ENCODE measurements at places on chromosomes 5 and 9.

DNA sequence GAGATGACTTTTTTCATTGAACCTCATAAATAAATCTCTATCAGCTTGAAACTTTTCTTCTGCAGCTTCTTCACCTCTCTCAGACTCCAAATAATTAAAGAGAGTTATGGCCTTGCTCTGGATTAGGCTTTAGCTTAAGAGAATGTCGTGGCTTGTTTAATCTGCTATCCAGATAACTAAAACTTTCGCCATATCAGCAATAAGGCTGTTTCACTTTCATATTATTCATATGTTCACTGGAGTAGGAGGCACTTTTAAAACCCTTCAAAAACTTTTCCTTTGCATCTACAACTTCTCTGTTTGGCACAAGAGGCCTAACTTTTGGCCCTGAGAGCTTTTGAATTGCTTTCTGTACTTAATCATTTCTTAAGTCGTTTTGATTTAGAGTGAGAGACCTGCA, 386.9 kb upstream of the FAM174A start:
- no peak for DNase-seq

- no peak for DNase-seq
Measured at GRCh38 chr5:171310819-171311321, 1.8 kb downstream of the TLX3 start.

GRCh38 chr5:133392448-133392847, 219.9 kb downstream of the FSTL4 start:
- no peak for DNase-seq

- no peak for DNase-seq
Measured at GRCh38 chr5:120419127-120419526, 45.0 kb upstream of the PRR16 start.

- DNase-seq = no peak
Measured at GRCh38 chr5:307306-307705, 14.2 kb upstream of the AHRR start.

DNA sequence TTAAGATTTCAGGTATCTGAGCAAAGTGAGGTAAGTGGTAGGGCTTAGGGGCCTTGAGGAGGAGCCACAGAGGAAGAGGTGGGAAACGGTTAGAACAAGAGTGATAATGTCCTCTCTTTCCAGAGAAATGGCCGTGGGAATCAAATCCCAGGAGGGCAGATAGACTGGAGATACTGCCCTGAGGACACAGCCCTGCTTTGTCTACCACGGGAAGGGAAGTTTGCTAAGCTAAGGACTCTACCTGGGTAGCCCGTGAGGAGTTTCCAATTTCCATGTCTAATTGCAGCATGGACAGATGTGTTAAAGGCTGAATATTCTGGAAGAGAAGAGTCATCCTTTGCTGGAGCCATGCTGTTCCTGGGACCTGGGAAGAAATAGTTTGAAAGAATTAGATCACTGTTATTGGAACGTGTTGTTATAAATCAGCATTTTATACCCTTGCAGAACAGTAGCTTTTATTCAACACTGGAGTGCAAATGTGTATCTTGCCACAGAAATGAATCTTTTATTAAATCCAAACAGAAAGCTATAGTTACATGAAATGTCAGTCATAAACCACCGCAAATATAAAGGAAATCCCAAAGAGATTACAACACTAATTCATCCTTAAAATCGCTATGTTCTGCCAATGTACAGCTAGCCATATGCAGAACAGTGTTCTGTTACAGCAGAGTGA, 133.2 kb upstream of the LHFPL2 start:
- no peak for DNase-seq

DNA sequence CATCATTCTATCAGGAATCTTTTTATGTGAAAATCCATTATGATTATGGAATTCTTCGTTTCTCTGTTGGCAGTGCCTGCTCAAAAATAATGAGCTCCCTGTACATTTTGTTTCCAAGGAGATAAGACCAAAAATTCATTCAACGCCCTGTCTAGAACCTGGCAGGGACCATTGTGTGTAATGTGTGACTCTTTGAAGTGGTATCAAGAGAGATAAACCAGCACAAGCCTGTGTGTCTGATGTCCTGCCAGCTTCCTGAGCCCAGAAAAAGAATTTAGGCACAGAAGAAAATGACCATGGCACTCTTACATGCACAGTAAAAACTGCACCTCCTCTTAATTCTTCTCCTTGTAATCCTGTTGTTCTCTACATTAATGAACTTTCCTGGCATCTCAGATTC, 177.4 kb downstream of the SAXO1 start:
- no peak for DNase-seq

- DNase-seq = peak; percentile 36
Measured at GRCh38 chr5:71456362-71456743, 902 bp downstream of the BDP1 start.

DNA sequence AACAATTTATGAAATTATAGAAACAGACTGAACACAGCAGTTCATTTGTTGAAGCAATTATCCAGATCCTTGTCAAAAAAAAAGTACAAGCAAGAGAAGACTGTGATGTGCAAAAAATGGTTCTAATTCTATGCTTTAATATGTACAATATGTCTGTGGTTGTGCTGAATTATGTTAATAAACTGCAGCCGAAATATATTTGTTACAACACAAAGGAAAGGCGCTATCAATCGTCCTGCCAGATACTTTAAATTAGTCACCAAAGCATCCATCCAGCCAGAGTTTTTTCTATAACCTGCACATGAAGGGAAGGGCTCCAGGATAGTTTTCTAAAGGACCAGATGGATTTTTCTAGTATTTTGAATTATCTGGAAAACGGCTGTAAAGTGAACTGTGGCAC, 259.5 kb downstream of the BNC2 start:
- DNase-seq = no peak

GRCh38 chr5:15914638-15915037, 265.0 kb downstream of the MARCHF11 start:
- no peak for DNase-seq

DNA sequence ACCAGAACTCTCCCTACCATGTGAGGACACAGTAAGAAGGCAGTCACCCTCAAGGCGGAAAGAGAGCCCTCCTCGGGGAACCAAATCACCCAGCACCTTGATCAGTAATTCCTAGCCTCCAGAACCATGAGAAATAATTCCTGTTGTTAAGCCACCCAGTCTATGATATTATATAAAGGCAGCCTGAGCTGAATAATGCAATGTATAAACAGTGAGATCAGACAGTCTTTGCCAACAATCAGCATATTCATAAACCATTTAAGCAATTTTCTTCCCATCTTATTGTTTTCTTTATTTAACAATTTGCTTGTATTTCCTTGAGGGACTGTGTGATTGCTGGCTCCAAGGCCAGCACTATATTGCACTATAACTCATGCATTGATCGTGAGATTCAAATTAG, 144.4 kb upstream of the DAPK1 start:
- DNase-seq = no peak

DNA sequence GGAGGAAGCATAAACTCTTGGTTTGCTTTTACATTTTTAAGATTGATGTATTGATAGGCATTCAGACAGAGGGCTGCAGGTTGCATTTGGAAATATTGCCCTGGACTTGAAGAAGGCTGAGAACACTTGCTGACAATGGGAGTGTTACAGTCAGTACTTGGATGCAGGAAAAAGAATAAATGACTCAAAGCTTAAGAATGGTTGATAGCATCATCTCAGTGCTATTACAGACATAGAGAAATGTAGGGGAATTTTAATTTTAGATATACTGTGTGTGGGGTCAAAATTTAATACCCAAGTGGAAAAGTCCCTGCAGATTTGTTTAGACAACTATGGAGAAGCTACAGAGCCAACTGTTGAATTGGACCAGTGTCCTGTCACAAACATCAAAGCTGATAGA, 101.1 kb downstream of the ISL1 start:
- DNase-seq = no peak

GRCh38 chr5:133421394-133421793, 190.9 kb downstream of the FSTL4 start:
- peak; percentile 25 for DNase-seq

- DNase-seq = peak; percentile 40
Measured at GRCh38 chr5:78985725-78986223, 664 bp upstream of the ARSB start.

DNA sequence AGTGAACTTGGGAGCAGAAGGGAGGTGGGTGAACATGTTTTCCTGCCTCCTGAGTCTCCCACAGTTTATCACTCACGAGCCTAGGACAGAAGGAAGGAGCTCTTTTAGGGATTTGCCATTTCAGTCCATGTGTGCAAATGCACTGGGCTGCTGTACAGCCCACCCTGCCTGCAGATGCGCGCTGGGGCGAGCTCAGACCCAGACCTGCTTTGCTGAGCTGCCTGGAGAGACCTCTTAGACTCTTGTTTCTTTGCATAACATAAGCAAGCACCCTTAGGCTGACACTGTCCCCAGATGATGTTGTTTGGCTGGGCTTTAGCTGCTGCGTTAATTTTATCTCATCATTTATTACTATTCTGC, 199.0 kb downstream of the CACNA1B start:
- DNase-seq = no peak

DNA sequence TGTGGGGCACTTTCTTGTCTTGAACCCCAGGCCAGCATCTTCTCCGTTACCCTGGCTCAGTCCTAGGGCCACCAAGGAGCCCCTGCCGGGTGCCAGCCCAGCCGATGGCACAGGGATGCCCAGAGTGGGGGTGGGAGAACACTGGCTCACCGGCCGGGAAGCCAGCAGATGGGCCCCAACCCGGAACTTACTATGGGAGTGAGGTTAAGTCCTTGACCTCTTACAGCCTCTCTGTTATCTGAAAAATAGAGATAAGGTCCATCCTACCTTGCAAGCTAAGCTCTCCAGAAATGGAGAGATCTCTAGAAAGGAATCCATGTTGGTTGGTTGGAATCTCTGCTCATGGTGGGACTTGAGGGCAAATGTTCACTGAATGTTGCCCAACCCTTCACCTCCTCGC, 20.8 kb downstream of the SH3PXD2B start:
- no peak for DNase-seq

DNA sequence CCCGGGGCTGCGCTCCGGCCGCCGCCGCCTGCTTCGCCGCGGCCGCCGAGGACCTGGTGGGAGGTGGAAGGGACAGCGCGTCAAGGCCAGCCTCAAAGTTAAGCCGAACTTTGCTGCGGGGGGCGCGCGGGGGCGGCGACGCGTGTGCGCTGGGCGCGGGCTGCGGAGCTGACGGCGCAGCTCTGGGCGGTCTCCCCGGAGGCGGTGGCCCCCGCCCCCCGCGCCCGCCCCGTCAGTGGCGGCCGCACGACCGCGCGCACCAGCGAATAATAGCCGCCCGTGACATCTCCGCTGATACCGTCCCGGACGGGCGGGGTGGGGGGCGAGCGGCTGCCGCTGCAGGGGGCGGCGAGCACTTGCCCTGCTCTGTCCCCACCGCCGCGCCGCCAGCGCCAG, 579 bp upstream of the FAM78A start:
- DNase-seq = no peak

GRCh38 chr9:124251204-124251603, 6.5 kb upstream of the NEK6 start:
- DNase-seq = no peak

DNA sequence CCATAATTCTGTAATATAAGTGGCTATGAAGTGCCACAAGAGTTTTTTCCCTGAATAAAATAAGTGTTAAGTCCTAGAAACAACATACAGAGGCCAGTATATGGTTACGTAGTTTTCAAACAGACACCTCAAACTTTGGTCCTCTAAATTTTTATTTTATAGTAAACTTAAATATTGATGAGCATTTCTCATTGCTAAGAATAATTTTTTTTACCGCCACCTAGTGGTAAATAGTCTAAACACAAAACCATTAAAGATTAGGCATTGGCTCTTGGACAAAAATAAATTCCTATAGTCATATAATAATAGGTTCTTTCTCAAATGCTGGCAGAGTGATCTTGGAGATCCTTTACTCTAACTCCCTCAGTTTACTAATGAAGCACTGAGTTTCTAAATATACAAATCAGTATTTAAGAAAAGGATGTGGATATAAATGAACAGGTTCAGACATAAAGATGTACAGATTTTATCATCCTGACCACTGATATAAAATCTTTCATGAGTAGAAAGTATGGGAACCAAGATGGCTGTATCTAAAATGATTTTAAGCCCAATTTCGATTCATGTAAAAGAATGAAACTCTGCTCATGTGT, 136.2 kb downstream of the FANCC start:
- no peak for DNase-seq

DNA sequence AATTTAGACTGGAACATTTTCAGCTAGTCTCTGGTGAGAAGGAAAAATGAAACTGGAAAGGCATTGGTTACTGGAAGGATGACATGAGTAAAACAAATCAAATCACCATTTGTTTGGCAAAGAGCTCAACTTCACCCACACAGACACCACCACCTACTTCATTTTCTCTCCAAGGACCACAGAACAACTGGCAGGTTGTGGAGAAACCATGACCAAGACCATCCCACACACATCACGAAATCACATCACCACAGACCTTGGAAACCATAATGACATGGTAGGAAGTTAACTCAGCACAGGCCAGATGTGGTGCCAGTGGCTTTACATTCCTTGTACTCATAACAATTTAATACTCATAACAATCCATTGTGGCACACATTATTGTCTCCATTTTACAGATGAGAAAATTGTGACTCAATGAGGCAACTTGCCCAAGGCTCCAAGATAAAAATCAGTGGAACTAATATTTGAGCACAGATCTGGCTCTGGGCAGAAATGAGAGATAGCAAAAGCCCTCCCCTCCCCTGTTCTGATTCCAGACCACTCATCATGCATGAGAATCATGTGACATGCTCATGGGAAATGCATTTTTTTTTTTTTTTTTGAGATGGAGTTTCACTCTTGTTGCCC, 7.5 kb downstream of the OR1K1 start:
- no peak for DNase-seq

- DNase-seq = peak; percentile 58
Measured at GRCh38 chr5:77957-78804, 13.8 kb upstream of the PLEKHG4B start.

DNA sequence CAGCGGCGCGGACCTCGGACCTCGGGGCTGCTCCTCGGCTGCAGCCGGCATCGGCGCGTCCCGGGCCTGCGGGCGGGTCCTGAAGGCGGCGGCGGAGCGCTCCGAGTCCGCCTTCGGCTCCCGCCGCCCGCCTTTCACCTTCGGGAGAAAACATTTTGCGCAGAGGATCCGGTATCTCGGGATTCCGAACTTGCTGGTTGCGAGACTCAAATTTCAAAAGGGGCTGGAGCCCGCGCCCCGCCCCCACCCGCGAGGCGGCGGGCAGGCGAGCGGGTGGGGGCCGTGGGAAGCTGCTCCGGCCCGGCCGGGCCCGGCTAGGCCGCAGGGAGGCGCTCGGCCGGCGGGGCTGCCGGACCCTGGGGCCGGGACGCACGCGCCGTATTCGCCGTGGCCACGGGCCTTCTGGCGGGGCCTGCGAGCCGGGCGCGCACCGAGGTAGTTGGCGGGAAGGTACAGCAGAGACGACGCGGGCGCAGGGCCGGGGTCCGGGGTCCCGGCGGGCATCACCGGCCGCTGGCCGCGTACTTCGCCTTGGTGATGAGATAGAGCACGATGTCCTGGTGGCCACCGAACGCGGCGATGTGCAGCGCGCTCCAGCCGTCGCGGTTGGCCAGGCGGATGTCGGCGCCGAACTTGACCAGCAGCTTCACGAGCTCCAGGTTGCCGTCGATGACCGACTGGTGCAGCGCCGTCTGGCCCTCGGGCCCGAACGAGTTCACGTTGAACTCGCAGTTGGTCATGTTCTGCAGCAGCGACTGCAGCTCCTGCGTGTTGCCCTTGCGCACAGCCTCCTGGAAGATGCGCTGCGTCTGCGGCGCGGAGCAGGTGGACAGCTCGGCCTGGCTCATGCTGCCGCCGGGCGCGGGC, 757 bp downstream of the NRARP start:
- DNase-seq = peak; percentile 46

- DNase-seq = no peak
Measured at GRCh38 chr5:71907608-71908145, 188.6 kb downstream of the CARTPT start.
